ENCODE measurements at places on chromosomes 12 and 14. TPM values are rescaled to one million over a fixed set of nuclear protein-coding genes. Genes with fewer than 3 reads are reported as not detected.

Gene MANSC1
- total RNA-seq = 4.3 TPM

Gene MON2
- 13.5 TPM for total RNA-seq

Gene INHBC
- not detected for total RNA-seq

Gene ASCL1
- not detected for total RNA-seq

Gene PAH
- total RNA-seq = not detected

Gene RIMBP2
- not detected for total RNA-seq

Gene FAR2
- total RNA-seq = not detected

Gene SLC5A8
- not detected for total RNA-seq

Gene TSHR
- total RNA-seq = not detected

Gene NFATC4
- 0.26 TPM for total RNA-seq

Gene PMEL
- 1.3 TPM for total RNA-seq

Gene FGD4
- total RNA-seq = 10.1 TPM

Gene CLEC4C
- total RNA-seq = not detected

Gene TUNAR
- not detected for total RNA-seq

Gene TAOK3
- 8.9 TPM for total RNA-seq

Gene CABP1
- total RNA-seq = 0.22 TPM

Gene FAM181A
- total RNA-seq = not detected

Gene COX8C
- total RNA-seq = not detected

Gene MAP4K5
- 46.1 TPM for total RNA-seq

Gene PRIMA1
- 0.43 TPM for total RNA-seq

Gene RARG
- total RNA-seq = 19.7 TPM

Gene TSPAN11
- total RNA-seq = not detected

Gene SPIC
- total RNA-seq = not detected

Gene HOXC6
- total RNA-seq = 3.5 TPM

Gene POTEM
- total RNA-seq = not detected

Gene VWF
- total RNA-seq = 0.28 TPM

Gene USP15
- total RNA-seq = 32.8 TPM

Gene PGF
- total RNA-seq = 2.5 TPM

Gene OR6C2
- not detected for total RNA-seq

Gene FAM90A1
- 0.10 TPM for total RNA-seq

Gene PTPRO
- not detected for total RNA-seq

Gene TMTC1
- total RNA-seq = 0.06 TPM

Gene ZDHHC22
- total RNA-seq = 0.20 TPM

Gene CCDC198
- 3.0 TPM for total RNA-seq

Gene RHOJ
- total RNA-seq = not detected

Gene SLCO1B1
- 0.26 TPM for total RNA-seq

Gene ABCB9
- total RNA-seq = 9.8 TPM

Gene KERA
- total RNA-seq = not detected

Gene LRRC74A
- not detected for total RNA-seq

Gene LRRC10
- not detected for total RNA-seq

Gene NRIP2
- total RNA-seq = not detected

Gene LTBR
- 248 TPM for total RNA-seq
